Stimulated activated CD8-positive, alpha-beta memory T cell treated with anti-CD3 and anti-CD28 coated beads, Interleukin-15, amount 100 ng/mL, for 24 hours (primary cell): ENCODE measurements at places on chromosomes 4 and X.
A peak's percentile ranks its signal among the peaks of the same experiment; 100 is the strongest.

DNA sequence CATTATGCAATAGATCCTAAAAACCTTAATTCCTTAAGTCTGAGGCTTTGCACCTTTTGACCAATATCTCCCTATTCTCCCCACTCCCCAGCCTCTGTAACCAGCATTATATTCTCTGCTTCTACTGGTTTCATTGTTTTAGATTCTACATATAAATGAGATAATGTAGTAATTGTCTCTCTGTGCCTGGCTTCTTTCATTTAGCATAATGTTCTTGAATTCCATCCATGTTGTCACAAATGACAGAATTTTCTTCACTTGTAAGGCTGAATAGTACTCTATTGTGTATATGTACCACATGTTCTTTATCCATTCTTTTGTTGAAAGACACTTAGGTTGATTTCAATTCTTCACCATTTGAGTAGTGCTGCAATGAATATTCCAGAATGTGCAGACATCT, 66.0 kb downstream of the MAGEC1 start:
- DNase-seq: no peak

GRCh38 chrX:109373468-109373867, 108.4 kb downstream of the GUCY2F start:
- DNase-seq: no peak

DNA sequence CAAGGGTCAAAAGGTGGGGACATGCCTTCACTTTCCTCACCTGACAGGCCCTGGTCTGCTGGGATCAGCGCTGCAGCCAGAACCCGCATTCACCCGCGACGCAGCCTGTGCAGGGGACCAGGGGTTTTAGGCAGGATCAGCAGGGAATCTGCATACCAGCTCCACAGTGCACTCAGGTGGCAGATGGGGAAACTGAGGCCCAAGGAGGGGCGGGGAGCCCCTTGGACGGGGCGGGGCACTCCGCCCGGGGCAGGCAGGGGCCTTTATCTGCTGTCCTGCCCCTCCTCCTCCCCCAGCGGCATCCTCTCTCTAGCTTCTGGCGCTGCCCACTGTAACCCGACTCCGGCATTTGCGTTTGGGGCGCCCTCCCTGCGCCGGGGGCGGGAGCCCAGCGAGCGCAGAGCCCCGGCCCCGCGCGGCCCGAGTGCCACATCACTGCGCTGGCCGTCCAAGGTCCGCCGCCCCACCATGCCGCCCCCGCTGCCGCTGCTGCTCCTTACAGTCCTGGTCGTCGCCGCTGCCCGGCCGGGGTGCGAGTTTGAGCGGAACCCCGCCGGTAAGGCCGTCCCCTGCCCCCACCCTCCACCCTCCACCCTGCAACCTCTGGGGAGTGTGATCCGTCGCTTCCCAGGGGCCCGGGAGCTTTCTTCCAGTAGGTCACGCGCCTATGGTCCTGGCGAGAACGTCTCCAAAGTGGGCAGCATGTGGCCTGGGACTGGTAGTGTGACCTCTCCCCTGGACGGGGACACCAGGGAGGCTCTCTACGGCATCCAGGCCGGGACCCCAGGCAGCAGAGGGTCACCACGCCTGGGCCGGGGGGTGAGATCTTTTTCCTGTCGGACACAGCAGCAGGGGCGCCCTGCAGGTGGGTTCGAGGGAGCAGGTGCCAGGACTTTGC, at the start of gene CPZ:
Gene CPZ, plus strand, starts transcription at position 400 of the 898 bp plus-strand sequence. Its CDS starts 69 bp downstream, at position 469.
- DNase-seq: no peak

DNA sequence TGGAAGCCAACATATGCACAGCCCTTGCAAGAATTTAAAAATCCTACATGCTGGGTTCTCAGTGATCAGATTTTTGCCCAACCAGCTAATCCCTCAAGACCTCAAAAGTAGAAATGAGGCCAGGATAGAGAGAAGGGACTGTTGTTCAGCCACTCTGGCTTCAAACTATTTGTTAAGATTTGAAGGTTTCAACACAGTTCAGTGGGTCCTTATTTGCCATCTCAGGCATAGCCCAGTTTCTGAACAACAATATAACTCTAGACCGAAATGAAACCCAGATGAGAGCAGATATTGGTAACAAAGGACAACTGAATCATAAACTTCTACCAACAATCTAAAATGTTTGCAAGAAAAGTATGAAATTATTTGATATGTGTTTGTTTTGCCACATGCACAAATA, 237.3 kb downstream of the NR3C2 start:
- DNase-seq: no peak

DNA sequence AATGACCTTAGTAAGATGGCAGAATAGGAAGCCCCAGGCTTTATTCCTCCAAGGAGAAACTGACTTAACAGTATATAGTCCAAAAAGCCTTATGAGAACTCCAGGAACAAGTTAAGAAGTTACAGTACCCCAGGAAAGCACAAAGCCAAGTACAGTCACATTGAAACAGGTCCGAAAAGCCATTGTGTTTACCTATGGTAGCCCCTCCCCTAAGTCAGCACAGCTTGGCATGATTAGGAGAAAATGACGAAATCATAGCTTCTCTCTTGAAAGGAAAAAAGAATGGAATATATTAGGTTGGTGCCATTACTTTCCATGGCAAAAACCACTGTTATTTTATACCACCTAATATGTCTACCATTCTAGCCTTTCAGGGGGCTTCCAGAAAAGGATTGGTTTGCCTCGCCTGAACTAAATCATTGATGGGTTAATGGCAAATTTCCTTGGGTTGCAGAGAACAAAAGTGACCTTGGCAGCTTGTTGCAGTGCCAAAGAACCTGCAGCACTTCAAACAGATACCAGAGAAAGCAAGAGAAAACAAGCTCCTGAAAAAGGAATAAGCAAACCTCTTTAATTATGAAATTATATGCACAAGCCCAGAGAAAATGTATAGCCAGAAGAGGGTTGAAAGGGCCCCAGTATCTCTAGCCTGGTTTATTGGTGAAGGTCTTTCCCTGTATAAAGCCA, 130.6 kb downstream of the PTCHD1 start:
- no peak for DNase-seq

DNA sequence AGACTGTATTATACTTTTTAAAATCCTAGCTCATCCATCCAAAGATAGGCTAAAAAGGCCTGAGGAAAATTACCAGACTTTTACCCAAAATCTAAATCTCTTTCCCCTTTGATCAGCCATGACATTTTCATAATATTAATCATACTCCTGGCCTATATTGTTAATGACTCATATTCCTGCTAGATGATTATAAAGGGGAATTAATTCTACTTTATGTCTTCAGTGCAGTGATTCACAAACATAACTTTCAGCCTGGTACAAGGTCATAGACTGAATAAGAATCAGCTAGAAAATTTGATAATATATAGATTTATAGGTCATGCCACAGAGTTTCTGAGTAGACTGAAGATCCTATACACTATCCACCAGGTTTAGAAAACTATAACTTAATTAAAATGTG, 1905.4 kb downstream of the C4orf33 start:
- DNase-seq: no peak

GRCh38 chr4:145525291-145525740, 43.7 kb downstream of the SMAD1 start:
- no peak for DNase-seq

DNA sequence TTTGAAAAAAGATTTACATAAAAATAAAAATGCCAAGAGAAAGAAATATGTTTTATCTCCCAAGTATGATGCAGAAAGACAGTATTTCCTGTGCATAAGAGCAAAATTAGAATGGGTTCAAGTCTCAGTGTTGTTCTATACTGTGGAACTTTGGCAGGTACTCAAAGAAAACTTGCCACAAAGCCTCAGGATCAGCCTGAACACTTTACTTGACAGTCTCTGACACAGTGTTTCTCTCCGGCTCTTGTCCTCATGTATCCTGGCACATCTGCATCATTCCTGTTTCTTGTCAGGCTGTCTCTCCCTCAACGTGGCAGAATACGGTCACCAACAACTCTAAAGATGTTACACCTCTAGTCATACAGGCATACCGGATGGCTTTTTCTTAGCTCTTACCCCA, 273.7 kb downstream of the ARHGAP24 start:
- no peak for DNase-seq

DNA sequence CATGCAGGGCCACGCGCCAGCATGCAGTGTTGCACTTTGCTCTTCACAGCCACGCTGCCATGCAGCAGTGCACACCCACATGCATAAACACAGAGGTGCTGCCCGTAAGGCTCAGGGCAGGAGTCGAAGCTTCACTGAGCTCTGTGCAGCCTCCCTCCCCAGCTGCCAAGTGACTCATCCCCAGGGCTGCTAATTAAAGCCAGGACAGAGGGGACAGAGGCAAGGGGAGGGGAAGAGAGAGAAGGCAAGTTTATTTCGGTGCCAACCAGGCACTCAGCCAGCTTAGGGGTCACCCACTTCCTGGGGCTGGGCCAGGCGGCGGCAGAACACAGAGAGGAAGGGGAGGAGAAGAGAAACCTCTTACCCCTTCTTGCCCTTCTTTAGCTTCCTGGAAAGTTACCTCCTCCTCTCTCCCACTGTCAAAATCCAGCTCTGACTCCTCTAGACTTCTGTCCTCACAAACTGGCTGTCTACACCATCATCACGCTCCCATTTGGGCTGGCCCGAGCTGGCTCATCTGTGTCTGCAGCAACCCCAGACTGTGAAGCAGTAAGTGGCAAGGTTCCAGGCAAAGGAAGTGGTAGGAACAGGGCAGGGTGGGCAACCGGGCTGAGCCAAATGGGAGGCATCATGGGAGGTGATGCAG, 6.2 kb upstream of the IQSEC2 start:
- DNase-seq: no peak

DNA sequence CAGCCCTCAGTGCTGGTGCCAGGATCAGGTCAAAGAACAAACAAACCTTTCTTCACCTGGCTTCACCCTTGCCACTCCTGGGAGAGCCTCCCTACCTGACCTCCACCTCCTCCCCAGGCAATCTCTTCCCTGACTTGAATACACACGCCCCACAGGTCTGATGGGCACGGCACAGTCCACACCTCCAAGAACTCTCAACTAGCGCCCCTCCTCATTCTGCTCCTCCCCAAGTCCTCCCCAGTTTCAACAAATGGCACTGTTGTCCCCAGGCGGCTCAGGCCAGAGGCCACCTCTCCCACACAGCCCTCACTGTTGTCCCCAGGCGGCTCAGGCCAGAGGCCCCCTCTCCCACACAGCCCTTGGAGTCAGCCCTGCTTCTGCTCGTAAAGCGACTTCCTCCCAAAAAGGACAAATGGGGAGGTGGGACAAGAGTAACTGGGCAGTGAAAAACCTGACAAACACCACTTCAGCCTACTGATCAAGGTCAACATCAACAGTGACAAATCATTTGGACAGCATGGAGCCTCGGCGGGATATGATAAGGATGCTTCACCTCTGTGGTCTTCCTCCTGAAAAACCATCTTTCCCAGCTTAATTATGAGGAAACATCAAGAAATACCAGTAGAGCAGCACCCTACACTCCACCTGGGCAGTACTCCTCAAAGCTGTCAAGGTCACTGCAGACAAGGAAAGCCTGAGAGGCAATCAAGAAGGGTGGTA, 2.9 kb downstream of the LETM1 start:
- no peak for DNase-seq

DNA sequence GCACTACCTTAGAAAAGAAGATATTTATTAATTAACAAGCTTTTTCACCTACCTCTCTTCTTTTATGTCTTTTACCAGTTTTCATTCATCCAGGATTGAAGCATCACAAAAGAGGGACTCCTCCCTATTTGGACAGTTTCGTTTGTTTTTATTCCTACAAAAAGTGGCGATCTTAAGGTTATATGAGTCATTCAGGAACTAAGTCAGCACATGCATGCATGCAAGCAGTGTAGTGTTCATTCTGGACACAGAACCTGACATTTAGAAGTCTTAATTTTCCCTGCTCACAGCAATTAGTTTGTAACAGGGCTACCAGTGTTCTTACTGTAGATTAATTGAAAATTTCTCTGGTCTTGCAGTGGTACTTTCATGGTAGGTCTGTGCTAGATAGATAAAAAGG, 47.9 kb upstream of the QRFPR start:
- DNase-seq: no peak

DNA sequence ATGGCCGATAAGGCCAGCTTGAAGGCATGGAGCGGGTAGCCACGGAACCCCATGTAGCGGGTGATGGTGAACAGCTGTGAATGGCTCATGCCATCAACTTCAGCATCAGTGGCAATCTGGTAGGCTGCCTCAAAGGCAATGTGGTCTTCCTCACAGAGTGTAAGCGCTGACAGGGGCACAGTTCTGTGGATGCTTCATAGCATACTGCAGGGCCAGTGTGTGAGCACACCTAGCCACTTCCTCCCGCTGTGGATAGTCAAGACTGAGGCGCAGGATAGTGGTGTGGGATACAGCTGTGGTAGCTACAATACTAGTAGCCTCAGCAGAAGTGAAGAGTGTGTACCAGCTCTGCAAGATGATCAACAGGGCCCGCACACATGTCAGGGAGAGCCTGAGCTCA, 40.5 kb downstream of the C4orf33 start:
- no peak for DNase-seq

GRCh38 chr4:186166852-186167512, 24.4 kb upstream of the CYP4V2 start:
- no peak for DNase-seq

- no peak for DNase-seq
Measured at GRCh38 chr4:139858436-139859205, 193.0 kb downstream of the MGST2 start.

- DNase-seq: no peak
Measured at GRCh38 chr4:2141762-2142451, 82.8 kb downstream of the NAT8L start.

GRCh38 chr4:182263562-182263961, 20.4 kb downstream of the TENM3 start:
- no peak for DNase-seq

GRCh38 chr4:108166441-108167315, 2.1 kb downstream of the LEF1 start:
- DNase-seq: peak; percentile 31

- no peak for DNase-seq
Measured at GRCh38 chr4:147929746-147930145, 197.9 kb downstream of the ARHGAP10 start.

GRCh38 chr4:76601791-76602190, 166.8 kb downstream of the SHROOM3 start:
- DNase-seq: no peak

DNA sequence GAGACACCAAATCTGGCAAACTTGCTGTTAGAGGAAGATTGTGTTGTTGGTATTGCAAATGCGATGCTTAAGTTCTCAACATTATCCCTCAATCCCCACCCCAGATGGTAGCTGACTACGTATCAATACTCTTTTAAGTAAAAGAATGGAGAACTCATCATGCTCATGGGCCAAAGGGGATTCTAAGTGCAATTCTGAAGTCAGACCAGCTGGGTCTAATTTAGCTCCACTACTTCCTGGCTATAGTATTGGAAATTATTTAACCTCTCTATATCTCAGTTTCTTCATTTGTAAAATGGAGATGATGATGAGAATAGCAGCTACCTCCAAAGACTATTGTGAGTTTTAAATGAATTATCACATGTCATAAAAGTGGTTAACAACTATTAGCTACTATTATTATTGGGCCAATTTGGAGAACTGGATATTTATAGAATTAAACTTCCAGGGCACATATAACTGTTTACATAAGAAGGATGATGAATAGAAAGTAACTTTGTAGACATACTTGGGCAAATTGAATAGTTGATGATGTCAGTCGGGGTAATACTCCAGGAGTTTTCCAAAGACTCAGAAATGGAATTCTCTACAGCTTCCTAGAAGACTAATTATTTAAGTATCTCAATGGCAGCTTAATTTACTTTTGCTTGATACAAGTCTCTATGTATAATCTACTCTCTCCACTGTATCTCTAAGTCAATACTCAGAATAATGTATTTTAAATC, 5.0 kb upstream of the SLAIN2 start:
- no peak for DNase-seq

- DNase-seq: no peak
Measured at GRCh38 chr4:110508827-110509710, 33.1 kb downstream of the ENPEP start.

- DNase-seq: no peak
Measured at GRCh38 chrX:120301960-120302359, 9.3 kb downstream of the TMEM255A start.

- DNase-seq: no peak
Measured at GRCh38 chrX:3504916-3505315, 158.5 kb upstream of the MXRA5 start.
